ENCODE measurements at places on chromosomes 7 and 10.

DNA sequence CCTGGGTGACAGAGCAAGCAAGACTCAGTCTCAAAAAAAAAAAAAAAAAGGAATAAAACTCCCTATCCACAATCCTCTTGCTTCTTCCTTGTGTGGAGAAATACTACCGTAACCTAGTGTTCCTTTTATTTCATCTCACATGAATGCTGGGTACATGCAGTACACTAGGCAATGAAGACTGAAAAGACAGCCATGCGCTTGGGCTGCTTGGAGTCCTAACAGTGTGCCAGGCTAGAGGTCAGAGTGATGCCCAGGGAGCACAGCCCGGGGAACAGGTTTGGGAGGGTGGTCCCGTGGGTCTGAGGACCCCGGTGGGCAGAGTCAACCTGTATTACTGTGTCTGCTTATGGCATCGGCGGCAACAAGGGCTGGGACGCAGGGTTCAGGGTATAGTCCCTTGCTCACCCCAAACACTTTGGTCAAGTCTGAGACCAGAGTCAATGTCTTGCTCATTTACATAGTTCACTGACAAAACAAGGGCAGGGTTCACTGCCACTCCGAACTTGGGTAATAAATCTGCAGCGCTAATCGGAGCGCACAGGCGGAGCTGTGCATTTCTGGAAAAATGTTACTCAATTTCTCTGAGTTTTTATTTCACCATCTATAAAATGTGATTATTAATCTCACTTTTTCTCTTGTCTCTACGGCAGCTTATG, 118.0 kb downstream of the CLEC2L start:
- no peak for DNase-seq

- DNase-seq: no peak
Measured at GRCh38 chr7:46369933-46370654, 449.0 kb upstream of the IGFBP3 start.

GRCh38 chr10:96666741-96667140, 53.6 kb downstream of the PIK3AP1 start:
- no peak for DNase-seq

GRCh38 chr7:134707663-134708378, 61.2 kb downstream of the BPGM start:
- DNase-seq: no peak

- DNase-seq: no peak
Measured at GRCh38 chr7:44367475-44368043, 42.2 kb upstream of the CAMK2B start.

GRCh38 chr7:105693576-105693975, 112.3 kb upstream of the EFCAB10 start:
- DNase-seq: no peak

DNA sequence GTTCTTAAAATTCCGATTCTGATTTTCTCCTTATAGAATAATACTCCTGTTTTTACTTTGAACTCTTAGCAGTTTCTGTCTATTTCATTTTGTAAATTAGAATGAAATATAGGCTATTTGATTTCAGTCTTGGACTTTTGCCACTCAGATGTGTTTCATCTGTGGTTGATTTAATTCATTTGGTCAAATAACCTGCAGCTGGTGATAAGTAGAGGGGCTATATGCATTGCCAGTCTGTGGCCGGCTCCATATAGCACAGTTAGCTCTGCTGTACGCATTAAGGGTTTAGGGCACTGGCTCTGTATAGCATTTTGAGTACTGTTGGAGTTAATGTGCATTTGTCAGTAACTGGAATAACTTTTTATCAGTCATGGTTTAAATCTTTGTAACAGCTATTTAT, 35.7 kb downstream of the RBM33 start:
- DNase-seq: no peak

DNA sequence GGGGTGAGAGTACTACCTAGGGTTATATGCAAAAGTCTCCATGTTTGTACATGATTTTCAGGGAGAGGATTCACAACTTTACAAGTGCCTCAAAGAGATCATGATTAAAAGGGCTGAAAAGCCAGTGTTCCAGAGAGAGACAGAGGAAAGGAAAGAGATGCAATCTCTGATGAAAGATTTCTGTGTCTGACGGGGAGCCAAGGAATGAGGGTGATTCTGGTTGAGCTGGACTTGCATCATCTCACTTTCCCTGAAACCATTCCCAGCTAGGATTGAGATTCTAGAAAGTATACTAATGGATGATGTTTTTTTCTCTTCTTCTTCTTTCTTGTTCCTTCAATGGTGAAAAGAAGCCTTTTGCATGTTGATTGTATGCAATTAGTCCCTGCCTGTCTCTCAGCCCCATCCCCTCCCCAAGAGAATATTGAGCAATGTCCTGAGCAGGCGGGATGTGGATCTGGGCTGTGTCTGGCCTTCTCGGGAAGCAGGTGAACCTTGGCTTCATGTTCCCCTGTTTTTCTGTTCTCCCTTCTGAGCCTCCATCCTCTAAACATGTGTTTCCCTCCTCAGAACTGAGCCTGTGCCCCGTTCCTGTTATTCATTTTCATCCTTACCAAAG, 186.1 kb downstream of the ZNF365 start:
- DNase-seq: no peak

GRCh38 chr7:55198634-55199392, 166.3 kb upstream of the LANCL2 start:
- no peak for DNase-seq

DNA sequence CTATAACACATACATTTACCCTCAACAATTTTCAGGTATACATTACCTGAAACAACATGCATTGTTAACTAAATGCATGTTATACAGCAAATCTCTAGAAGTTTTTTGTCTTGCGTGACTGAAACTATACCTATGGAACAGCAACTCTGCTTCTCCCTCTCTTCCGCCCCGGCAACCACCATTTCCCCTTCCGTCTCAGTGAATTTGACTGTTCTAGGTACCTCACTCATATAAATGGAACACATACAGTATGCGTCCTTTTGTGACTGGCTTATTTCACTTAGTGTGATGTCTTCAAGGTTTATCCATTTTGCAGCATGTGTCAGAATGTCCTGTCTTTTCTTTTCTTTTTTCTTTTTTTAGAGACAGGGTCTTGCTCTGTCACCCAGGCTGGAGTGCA, 22.5 kb downstream of the CALHM2 start:
- DNase-seq: no peak

- DNase-seq: no peak
Measured at GRCh38 chr10:121796342-121796741, 131.5 kb downstream of the ATE1 start.

GRCh38 chr7:57375783-57376182, 74.2 kb upstream of the ZNF716 start:
- DNase-seq: no peak

DNA sequence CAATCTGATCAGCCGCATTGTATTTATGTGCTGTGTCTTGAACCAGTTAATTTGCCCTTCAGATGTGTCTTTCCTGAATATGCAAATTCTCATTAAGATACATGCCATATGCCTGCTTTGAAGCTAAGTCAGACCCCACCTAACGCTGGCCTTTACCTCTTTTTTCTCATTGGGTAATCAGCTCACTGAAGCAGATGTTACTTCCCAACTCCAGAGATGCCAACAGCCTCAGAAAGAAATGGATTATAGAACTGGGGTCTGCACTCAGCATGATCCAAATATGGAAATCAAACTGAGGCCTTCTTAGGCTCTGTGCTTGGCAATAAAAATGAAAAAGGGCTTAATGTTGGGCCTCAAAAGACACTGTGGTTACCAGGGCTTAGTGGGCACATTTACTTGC, 113.9 kb downstream of the FZD1 start:
- DNase-seq: no peak

GRCh38 chr7:137169282-137169698, 174.2 kb downstream of the PTN start:
- no peak for DNase-seq

DNA sequence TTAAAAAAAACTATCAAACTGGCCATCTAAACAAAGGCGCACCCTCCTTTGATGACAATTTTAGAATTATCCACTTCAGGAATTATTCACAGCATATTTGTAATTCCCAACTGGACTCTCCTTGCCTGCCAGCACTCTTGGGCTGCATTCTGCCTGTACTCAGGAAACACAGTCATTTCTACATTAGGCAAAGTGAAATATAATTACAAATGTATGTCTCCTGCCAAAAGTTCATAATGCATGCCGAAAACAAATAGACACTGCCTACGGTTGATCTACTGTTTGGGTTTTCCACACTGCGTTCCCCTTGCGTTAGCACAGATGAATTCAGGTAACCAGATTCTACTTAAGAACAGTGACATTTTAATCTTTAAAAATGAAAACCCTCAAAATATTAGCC, 1.9 kb downstream of the HGF start:
- no peak for DNase-seq

DNA sequence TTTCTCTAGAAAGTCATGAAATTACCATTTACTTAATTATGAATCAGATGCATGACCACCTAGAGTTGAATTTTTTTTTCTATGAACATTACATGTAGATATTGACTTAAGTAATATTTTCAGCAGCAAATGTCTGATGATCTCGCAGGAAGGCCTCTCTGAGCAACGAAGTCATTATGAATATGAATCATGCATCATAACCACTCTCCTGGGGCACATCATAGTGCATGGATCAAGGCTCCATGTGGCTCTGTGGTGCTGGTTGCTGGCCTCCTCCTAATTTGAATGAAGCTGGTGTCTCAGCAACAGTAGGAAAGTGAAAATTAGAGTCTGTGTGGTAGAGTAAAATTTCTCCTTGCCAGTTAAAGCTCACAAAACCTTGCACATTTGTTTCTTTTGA, 121.4 kb upstream of the INHBA start:
- DNase-seq: no peak

GRCh38 chr10:20674926-20675325, 222.2 kb downstream of the NEBL start:
- no peak for DNase-seq

- DNase-seq: no peak
Measured at GRCh38 chr10:117617659-117618058, 75.1 kb downstream of the EMX2 start.

DNA sequence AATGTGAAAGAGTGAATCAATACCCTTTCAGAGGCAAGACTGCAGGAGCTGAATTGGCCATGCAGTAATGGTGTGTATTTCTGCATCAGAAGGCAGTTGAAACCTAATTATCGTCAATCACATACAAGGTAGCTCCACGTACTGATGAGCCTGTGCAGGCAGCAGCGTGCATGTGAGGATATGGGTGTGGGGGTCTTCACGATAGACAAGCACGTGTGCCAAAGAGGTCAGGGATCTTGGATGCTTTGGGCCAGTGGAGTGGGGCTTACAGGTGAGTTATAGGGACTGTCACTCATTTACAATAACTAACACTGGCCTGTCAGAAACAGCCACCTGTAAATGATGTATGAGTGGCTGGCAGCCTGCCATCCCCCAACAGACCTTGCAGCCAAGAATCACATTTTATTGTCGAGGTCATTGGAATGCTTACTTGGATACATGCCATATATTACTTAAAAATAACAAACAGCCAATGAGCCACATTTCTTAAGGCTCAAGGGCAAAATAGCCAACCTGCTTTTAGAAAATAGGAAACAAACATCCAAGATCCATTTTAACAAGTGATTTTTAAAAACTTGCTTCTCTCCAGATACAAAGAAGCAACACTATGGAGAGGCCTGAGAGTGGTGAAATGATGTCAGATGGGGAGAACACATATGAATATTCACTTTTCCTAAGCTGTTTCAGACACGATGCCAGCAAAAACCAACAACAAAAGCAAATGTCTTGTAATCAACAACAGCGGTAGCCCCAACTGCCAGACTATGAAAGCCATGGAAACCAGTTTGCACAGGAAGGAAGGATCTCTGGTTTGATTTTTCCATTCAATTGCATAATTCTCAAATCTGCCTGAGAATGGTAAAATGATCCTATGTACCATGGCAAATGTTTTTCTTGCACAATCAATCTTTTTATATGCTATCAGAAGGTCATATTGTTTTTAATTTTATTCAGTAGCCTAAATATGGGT, 210.7 kb downstream of the SKAP2 start:
- no peak for DNase-seq

DNA sequence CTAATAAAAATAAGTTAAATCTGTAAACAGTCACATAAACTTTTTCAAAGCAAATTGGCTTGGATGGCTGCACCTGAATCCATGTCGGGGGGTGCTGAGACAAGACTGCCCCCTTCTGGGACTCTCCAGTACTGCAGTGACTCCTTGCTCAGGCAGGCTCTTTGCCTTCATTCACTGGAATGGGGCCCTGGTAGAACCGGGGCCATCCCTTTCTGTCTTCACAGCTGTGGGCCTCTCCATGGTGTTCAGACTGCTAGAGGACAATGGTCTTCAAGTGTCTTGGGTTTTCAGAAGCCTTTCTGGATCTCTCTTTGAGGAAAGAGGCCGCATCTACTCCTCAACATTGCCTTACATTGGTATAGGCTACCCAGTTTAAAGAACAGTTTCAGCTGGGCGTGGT, 16.1 kb upstream of the IMPDH1 start:
- peak; percentile 90 for DNase-seq

- DNase-seq: no peak
Measured at GRCh38 chr10:117543225-117544003, 868 bp downstream of the EMX2 start.

DNA sequence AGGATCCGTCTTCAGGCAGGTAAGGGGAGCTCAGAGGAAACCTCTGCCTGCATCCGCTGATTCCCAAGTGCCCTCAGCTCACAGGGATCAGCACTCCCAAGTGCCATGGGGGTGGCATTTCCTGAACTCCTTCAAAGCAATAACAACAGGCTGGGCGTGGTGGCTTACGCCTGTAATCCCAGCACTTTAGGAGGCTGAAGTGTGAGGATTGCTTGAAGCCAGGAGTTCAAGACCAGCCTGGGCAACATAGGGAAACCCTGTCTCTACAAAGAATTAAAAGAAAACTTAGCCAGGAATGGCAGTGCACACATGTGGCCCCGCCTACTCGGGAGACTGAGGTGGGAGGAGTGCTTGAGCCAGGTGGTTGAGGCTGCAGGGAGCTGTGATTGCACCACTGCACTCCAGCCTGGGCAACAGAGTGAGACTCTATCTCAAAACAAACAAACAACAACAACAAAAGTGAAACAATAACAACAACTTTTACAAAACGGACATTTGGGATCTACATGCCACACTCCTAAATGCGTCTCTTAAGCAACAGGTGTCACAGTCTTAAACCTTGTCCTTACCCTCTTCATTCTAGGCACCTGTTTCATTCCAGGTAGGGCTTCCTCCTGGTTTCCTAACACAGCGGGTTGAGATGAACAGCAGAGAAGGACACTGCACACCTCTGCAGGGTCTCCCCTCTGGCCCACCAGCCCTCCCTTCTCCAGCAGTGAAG, 73.8 kb downstream of the PAXIP1 start:
- DNase-seq: no peak
